Activated CD8-positive, alpha-beta memory T cell treated with anti-CD3 and anti-CD28 coated beads for 1 hour (primary cell): ENCODE measurements at places on chromosomes 6 and 20.

DNA sequence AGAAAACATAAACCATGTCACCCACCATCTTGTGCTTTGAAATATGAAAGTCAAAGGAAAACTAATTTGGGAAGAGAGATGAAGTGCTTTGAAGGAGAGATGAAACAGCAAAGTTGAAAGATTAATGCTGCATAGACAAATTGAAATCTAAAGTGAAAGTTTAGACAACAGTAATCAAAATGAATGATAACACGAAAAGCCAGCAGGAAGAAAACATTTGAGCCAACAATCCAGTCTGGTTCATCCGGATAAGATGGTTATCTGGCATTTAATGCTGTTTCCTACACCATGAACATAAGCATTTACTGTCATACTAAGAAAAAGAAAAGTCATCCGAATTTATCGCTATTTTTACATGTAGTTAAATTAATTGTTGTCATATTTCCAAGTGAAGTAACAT lies 595 bp downstream of the HAO1 start:
- DNase-seq = no peak

- DNase-seq = no peak
These were observed 370.1 kb downstream of the ADGRB3 start for GRCh38 chr6:69005199-69005598.

- no peak for DNase-seq
These were observed 8.6 kb upstream of the TRIB3 start for GRCh38 chr20:371755-372542.

DNA sequence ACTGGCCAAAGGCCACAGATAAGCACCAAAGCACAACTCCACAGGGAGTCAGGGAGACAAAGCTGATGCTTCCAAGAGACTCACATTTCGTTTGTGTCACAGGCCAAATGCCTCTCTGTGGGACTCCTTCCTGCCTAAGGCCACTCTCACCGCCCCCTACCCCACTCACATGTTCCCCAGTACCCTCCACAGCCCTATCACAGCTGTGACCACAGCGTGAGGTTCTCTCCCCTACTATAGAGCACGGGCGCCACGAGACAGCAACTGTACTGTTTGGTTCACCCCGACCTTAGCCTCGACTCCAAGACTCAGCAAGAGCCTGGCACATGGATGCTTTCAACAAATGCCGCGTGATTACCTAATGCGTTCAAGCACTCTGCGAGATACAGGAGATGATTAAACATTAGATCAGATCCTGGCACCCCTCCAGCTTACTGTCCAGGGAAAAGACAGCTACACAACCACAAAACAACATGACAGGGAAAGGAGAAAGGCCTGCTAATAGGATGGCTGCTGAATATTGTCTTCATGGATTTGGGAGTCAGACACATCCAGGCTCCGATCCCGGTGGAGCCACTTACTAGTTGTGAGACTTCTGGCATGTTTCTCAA lies 105.5 kb downstream of the AGPAT4 start:
- DNase-seq = no peak

DNA sequence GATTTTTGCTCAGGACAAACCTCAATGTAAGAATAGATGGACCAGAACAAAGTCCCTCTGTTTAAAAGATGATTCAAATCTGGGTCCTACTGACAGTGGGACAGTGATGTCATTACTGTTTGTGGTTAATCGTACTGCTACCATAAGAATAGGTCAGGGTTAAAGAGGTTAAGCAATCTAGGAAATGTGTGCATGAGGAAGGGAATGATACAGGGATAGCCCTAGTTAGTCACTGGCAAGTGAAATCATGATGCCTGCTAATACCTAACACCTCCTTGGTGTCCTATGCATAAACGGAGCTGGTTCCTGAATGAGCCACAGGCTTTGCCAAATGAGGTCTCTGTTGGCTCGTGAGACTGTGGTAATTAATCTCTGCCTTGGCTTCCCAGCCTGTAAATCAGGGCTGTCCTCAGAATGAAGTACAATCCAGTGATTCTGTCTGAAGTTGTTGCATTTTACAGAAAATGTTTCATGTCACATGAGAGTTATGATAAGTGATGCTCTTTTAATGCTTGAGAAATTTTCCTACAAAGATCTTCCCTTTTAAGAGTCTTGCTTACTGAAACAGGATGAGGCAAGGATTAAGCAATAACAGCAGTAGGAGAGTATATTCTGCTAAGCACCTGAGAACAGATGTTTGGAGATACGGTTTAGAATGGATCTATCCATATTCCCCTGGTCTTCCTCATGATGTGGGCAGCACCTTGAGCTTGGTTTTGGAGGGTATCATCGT lies 3.8 kb downstream of the MEP1A start:
- no peak for DNase-seq

DNA sequence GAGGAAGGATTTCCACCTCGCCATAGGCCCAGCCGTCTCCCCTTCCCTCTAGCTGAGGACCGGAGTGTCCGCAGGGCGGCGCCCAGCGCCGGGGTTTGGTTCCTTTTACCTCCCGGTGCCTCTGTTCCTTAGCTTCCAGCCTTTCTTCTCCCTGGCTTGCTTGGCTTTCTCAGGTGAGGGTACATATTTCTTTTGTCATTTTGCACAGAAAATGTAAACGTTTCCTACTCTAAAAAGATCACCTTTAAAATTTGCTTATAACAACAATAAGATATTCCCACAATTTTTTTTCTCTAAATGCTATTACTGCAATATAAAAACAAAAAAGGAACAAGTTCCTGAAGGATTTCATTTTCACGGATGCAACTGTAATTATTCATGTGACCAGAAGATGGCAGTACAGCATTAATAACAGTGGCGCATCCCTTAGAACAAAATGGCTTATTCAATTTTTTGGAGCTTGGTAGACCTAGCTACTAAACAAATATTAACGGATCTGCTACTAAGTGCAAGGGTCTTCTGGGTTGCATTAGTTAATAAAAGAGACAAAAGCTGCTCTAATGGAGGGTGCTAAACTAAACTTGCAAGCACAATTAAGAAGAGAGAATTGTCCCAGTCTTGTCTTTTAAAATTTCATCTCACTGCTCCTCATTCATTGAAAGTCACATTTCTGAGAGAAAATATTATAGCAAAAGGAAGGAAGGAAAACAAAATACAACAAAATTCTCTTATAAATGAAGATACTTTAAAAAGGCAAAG lies 172.9 kb downstream of the ADGRG6 start:
- no peak for DNase-seq

DNA sequence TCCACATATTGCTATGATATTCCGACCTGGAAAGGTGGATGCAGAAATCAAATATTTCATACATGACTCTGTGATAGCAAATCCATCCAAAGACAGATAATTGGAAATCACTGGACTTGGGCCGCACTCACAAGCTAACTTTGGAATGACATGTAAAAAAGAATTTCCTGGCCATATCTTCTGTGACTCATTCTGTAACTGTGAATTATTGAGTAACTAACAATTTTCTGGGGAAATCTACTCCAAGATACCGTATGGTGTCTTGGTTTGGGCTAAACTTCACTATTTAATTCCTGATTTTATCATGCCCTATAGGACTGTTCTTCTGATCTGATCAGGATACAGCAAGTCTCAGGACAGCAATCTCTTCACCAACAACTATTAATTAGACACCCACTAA lies 92.7 kb upstream of the LY86 start:
- DNase-seq = no peak

GRCh38 chr6:3022765-3023662 lies 23.3 kb downstream of the NQO2 start:
- DNase-seq = no peak

DNA sequence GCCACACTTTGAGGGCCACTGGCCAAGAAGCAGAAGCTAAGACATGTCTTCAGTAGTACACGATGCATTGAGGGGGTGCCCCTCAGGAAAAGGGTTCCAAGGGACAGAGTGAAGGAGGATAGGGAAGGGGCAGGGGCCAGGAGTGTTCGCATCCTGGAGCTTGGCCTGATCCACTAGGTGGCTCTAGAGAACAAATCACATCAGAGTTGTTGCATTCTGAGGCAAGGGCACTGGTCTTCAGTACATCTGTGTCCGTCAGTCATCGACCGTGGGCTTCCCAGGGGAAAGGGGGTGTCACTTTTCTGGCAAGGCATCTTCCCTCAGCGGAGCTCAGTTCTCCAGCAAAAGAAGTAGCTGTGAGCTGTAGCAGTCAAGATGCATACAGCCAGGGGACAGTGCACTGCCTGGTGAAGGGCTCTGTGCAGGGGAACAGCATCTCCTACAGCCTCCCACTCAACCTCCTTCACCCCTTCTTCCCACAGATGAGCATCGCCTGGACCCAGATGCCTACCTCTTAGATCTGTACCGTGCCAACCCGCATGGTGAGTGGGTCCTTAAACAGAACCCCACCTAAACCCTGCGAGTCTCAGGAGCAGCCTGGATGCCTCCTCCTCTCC lies 47.8 kb downstream of the ARHGAP40 start:
- no peak for DNase-seq

DNA sequence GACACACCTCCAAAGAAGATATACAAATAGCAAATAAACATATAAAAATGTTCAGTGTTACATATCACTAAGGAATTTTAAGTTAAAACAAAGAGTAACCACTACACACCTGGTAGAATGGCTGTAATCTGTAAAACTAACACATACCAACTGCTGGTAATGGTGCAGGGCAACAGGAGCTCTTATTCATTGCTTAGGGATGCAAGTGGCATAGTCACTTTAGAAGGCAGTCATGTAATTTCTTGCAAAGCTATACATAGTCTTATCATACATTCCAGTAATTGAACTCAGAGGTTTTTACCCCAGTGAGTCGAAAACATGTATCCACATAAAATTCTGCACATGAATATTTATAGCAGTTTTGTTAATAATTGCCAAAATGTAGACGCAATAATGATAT lies 906.8 kb upstream of the CITED2 start:
- DNase-seq = no peak

DNA sequence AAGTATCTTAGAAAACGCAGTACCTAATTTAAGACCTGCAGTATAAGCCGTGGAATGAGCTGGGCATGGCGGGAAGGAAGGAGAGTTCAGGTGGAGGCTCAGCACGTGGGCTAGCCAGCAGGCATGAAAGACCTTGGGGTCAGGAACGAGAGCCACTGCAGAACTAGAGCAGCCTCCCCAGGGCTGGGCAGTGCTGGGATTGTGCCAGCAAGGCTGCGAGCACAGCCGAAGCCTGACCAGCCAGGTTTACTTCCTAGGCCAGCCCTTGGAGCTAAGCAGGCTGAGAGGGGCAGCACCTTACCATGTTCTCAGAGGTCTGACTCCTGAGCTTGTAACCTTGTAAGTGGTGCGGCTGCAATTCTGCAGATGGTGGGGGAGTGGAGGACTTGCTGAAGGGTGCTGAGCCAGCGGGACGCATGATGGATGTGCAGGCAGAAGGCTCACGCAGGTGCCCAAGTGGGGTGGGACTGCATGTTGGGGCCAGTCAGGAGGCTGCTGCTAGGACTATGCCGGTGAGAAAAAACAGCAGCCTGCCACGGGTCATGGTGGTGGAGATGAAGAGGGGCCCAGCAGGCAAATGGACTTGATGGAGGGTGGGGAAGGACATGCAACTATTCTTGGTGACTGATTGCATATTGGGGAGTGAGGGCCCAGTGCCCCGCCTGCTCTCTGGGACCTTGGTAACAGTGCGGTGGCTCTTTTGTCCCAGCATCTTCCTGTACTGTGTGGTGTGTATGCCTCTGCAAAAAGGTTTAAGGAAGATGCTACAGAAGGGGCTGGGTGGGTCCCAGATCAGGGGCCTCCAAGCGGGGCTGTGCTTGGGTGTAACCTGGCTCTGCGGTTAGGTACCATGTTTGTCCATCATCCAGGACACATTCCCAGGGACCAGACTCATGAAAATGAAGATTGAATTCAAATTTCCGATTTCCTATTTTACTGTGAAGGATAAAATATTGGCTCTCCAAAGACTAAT lies 37.6 kb upstream of the IRF4 start:
- no peak for DNase-seq

- no peak for DNase-seq
These were observed 55.0 kb downstream of the SCML4 start for GRCh38 chr6:107769053-107769658.

GRCh38 chr6:39998126-39998525 lies 63.9 kb upstream of the MOCS1 start:
- no peak for DNase-seq

GRCh38 chr6:29723666-29724588 lies 693 bp downstream of the HLA-F start:
- peak; percentile 61 for DNase-seq

- DNase-seq = no peak
These were observed 51.6 kb upstream of the RIN2 start for GRCh38 chr20:19706463-19706862.

DNA sequence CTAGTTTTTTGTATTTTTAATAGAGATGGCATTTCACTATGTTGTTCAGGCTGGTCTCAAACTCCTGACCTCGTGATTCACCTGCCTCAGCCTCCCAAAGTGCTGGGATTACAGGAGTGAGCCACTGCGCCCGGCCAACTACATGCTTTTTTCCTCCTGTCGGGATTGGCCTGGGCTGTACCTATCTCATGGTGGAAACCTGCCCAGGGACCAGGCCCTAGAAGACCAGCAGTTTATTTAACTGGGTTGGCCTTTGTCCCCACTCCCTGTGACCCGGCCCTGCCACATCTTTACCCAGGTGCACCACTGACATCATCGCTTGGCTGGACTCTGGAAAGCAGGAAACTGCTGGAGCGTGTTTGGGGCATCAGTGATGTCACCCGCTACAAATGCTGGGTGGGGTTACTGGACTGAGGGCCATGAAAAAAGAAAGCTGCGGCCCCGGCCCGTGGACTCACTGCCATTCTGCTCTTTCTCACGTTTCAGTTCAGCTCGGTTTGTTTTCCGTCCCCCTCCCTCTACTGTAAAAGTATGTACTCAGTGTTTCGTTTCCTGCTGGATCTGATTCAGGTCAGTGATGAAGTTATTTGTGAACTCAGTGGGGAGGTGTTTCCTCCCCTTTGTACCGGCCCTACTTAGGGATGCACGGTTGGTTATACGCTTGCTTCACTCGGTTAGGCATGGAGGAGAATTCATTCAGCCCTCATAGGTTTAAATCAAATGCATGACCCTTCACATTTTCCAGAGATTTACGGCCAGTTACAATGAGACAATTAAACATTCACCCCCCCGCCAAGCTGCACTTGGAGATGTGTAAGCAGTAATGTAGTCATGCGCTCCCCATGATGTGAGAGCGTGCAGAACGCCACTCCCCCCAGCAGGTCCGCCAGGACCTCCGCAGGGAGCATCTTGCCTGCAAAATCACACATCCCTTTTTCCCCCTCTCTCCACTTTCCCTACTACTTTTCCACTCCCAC lies 179.3 kb downstream of the MTHFD1L start:
- no peak for DNase-seq

GRCh38 chr6:127554435-127555006 lies 22.5 kb upstream of the C6orf58 start:
- no peak for DNase-seq

- DNase-seq = no peak
These were observed 4.5 kb downstream of the KPNA5 start for GRCh38 chr6:116685437-116685993.

- no peak for DNase-seq
These were observed 8.5 kb downstream of the ACSS1 start for GRCh38 chr20:25049261-25050060.

DNA sequence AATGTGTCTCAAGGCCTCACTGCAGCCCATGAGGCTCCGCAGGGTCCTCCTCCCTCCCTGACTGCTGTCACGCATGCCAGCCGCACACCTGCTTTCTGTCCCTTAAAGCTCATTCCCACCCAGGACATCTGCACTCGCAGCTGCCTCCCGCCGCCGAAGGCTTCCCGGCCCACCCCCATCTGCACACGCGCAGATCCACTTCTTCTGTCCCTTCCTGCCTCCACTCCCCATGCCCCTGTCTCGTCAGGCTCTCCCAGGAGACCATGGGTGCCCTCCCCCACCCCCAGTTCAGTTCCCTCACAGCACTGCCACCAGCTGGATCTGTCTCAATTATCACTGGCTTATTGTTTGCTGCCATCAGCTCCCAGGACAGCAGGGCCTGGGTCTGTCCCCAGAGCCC lies 63.0 kb downstream of the RIPOR3 start:
- DNase-seq = no peak
